ENCODE measurements at places on chromosomes 5 and 9.

- no peak for DNase-seq
These were observed 213.3 kb downstream of the IRX2 start for GRCh38 chr5:2538169-2538568.

DNA sequence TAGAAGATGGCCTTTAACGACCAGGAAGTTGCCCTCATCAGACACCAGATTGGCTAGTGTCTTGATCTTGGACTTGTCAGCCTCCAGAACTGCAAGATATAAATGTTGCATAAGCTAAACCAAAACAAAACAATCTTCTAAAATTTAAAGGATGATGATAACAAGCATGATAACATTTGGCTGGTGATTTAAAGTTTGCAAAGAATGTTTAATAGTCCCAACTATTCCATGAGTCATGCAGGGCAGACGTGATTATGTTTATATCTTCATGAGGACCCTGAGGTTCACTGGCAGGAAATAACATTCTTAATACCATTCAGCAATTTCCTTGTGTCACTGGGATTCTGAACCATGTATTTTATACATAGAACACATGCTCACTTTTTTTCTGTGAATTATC lies 319.8 kb downstream of the HCN1 start:
- no peak for DNase-seq

- no peak for DNase-seq
These were observed 13.0 kb downstream of the ROR2 start for GRCh38 chr9:91937056-91937455.

GRCh38 chr5:65133477-65134110 lies 348.1 kb downstream of the ADAMTS6 start:
- no peak for DNase-seq

DNA sequence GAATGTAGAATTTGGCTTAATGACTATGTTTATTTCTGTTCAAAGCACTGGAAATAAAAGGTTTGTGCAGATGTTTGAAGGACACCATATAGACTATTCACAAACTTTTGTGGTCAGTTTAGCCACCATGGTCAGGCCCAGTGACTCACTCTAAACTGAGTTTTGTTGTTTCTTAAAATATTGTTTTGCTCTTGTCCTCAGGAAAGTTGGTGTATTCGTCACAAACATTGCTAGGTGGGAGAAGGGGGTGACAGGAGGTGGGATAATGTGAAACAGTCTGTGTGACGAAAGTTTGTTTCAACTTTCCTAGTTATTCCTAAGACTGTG lies 35.0 kb upstream of the LIFR start:
- no peak for DNase-seq

DNA sequence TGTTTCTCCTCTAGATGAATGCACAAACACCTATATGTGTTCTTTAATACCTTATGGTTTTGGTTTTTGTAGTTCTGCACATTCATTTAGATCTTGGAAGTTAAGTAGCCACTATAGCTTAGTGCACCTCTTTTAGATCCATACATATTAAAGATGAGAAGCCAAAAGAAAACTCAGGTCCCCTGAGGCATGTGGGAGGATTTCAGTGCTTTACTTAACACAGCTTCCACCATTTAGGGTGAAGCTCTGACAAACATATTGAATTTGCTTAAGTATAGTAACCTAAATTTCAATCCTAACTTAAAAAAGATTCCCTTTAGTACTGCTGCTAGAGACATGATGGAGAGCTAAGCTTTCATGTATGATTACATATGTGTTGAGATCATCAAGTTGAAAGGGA lies 25.6 kb upstream of the RICTOR start:
- no peak for DNase-seq

DNA sequence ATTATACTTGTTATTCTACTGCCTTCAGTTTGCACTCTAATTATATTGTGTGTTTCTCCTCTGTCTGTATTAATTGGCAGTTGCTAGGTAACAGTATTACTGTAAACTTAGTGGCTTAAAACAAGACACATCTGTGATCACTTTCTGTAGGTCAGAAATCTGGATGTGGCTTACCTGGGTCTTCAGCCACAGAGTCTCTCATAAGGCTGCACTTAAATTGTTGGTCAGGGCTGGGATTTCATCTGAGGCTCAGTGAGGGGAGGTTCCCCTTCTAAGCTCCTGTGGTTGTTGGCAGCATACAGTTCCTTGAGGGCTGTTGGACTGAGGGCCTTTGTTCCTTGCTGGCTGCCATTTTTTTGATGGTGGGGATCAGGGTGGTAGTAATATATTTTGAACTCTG lies 68.8 kb downstream of the SLC44A1 start:
- DNase-seq: no peak

DNA sequence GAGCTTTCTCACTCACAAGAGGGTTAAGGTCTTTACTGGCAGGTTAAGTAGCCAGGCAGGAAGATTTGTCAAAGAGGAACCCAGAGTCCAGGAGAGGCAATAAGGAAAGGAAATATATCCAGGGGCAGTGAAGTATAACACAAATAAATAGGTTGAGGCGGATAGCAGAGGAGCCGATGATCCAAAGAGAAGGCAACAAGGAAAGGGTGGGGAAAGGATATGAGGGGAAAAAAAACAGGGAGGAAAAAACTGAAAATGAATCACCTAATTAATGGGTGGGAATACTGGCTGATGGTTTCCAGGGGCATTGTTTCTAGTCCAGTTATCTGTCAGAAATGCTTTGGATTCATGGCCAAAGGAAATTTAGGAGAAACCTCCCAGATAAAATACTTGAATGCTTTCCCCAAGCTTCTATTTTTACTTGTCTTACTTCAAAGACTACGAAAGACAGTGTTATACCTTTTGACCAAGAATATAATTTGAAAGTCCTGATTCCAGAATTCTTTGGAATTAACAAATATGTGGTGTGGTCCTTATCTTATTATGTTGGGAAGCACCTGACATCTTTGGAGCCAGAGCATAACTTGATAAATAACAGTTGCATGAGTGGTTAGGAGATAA lies 146.5 kb downstream of the AOPEP start:
- DNase-seq: no peak

DNA sequence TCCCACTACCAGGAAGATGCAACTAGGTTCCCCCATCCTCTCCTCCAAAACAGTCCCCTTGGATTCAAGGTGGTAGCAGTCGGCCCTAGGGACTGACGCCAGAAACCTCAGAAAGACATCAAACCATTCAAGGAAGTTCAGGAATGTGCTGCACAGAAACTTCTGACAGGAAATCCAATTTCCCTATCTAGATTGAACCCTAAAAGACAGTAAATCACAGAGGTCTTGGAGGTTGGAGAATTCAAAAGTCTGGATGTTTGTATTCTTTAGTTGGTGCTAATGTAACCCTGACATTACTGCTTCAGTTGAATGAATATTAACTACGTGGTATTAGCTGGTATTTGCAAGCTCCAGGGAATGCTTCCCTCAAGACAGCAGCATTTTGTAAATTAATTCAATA lies 125.3 kb downstream of the SYK start:
- DNase-seq: no peak

DNA sequence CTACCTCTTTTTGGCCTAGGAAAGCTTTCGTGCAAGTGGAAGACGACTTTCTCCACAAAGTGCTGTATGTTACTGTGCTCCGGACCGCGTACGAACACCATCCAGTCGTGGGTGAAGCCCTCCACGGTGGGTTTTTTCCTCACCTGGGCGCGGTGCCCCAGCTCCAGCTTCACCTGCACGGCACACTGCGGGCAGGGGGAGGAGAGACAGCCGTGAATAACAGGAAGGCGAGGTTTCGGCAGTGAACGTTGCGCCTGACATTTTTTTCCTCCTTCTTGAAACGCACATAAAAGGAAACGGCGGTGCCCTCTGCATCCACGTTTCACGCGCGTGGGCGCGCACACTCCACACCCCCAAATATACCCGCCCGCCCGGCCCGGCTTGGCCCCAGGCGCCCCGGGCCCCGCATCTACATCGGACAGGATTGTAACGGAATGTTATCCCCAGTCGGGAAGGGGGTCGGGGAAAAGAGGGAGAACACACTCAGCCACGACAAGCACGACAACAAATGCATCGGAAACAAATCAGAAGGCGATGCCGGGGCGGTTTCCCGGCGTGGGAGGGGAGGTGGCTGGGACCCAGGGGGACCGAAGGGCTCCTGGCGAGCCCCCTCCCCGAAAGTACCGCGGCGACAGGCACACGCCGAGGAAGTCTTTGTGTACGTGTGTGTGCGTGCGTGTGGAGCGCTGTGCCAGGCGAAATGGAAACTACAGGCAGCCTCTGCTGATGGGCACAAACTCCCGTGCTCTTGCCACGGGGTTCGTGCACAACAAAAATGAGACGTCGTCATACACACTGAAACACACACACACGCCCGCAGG lies 1.4 kb downstream of the MLLT3 start:
- DNase-seq: peak; percentile 47

DNA sequence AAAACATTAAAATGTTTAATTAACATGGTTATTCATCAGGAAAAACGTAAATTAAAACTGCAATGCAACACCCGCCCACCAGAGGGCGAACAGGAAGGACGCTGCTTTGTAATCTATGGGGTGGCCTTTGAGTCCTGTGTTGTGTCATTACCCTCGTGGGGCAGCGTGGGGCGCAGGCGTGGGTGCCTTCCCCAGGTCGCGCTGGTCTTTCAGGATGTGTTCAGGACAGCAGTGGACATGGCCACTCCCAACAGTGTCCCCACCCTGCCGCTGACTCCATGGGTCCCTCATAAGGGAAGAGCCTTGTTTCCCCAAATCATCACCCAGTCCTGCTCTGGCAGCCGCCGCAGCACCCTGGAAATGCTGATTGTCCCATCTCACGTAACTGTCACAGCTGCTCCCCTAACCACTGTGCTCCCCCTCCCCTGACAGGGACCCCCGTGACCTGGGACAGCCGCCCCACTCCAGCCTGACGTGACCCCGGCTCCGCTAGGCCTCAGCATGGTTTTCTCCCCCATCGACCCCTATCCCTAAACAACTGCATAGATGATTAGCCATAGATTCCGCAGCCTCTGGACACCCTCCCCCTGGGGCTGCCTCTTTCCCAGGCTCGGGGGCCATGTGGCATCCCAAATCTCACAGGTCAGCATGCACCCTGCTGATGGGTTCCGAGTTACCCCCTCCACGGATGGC lies 36.4 kb downstream of the GLT6D1 start:
- peak; percentile 53 for DNase-seq

DNA sequence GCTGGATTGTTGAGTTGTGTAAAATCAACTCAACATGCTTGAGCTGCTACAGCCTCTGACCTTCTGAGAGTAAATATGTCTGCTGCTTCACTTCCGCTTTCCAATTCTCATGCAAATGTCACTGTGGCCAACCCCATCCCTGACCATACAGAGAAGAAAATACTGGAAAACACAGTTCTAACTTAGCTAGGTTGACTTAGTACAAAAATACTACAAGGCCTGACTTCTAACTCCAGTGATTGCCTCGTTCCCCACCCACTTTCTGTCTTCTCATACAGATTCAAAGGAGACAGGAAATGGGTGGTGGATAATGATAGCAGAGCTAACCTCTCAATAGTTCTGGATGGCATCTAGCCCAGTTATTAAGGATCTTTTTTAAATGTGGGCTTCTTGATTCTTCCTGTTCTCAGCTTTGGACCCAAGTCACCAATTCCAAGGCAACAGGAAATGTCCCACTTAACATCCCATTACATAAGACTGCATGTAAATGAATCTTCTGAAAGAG lies 226.6 kb upstream of the SLC24A2 start:
- no peak for DNase-seq

DNA sequence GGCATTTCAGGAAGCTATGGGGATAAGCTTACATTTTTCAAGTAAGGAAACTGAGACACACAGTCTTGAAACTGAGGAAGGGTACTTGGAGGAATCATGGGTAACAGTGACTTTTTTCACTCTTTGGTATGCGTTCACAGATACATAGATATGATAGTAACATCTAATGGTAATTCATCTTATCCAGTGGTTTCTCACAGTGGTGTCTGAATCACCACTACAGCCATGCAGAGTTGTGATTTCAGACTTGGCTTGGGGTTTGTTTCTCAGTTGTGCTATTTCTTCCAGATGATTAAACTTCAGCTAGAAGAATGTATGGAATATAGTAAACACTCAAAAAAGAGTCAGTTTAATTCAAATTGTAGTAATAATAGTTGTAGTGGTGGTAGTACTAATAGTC lies 239.1 kb upstream of the NUDT12 start:
- no peak for DNase-seq

DNA sequence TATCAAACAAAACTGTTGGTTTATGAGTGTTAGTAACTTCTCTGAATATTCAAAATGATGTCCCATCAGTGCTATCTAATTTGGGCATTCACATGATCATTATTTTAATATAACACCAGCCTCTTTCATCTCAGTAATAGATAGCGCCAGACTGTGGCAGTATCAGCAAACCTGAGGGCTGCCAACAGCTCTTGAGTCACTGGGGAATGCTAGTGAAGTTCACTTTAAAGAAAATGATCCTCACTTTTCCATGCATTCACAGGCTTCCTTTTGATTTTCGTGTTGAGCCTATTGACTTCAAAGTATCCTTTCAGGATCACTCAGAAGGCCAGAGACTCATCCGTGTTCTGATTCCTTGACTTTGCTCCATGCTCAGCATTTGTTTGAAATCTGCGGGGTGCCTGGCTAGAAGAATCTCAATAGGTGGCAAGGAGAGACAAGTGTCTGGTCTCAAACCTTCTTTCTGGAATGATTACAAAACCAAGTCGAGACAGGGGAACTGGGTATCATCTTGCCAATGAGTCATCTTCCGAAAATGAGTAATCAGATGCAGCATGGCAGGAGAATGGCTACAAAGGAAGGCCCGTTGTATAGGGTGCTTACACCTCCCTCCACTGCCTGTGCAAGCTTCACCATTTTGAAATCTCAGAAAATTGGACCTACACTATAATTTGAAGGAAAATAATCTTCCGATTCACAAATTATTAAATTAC lies 509.1 kb downstream of the RASEF start:
- no peak for DNase-seq

GRCh38 chr5:17441351-17441750 lies 56.7 kb upstream of the TAF11L2 start:
- DNase-seq: no peak

DNA sequence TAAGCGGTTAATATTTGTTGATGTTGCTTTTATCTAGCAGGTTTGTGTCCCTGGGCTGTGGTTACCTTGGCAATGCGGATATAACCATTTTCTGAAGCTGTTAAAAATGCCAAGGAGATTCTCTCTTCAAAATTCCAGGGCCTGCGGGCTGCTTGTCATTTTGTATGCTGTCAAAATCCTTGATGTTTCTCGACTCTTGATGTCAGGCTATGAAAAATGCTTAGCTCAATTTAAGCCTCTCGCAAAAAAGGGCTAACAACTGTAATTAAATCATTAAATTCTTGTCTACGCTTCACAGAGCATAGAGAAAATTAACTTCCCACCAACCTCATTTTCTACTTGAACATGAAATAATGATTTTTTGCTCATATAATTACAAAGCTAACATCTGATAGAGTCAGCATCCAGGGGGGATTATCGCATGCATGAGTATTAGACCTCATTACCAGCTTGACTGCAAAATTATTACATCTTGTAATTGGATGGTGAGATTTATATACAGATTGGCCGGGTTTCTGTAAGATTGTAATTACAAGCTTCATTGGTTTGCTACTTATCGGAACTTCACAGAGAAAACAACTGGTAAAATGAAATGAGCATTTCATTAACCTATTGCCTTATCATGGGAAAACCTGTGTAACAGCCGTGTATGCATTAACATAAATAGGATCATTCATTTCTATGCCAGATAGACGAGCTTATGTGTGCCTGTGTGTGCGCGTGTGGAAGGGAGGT lies 83.1 kb upstream of the IRX1 start:
- no peak for DNase-seq

GRCh38 chr5:112061666-112062065 lies 304.7 kb upstream of the NREP start:
- DNase-seq: no peak
